Caudate nucleus (tissue), 63 donors: ENCODE measurements at places on chromosomes 6 and 20.

- no peak for DNase-seq
Observed at GRCh38 chr20:46367967-46368901, 38.2 kb downstream of the ELMO2 start.

- no peak for DNase-seq
Observed at GRCh38 chr20:58829531-58829941, 21.2 kb downstream of the GNAS-AS1 start.

GRCh38 chr6:93675856-93676417, 256.6 kb upstream of the EPHA7 start:
- no peak for DNase-seq

DNA sequence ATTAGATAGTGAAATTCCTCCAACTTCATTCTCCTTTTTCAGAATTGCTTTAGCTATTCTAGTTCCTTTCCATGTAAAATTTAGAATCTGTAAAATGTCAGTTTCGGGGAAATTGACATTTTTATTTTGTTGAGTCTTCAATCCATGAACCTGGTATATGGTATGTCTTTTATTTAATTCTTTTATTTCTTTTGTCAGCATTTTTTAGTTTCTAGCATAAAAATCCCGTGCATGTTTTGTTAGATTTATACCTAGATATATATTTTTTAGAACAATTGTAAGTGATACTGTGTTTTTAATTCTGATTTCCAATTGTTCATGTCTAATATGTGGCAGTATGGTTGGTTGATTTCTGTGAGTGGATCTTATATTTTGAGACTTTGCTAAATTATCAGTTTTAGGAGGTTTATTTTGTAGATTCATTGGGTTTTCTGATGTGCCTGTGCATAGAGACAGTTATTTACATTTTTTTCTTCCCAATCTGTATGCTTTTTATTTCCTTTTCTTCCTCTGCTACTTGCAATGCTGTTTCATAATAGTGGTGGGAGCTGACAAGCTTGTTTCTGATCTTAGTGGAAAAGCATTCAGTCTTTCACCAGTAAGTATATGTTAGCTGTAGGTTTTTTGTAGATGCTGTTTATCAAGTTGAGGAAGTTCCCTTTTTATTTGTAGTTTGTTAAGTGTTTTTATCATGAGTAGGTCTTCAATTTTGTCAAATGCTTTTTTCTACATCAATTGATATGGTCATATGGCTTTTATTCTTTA, 13.7 kb downstream of the TAB2 start:
- no peak for DNase-seq

DNA sequence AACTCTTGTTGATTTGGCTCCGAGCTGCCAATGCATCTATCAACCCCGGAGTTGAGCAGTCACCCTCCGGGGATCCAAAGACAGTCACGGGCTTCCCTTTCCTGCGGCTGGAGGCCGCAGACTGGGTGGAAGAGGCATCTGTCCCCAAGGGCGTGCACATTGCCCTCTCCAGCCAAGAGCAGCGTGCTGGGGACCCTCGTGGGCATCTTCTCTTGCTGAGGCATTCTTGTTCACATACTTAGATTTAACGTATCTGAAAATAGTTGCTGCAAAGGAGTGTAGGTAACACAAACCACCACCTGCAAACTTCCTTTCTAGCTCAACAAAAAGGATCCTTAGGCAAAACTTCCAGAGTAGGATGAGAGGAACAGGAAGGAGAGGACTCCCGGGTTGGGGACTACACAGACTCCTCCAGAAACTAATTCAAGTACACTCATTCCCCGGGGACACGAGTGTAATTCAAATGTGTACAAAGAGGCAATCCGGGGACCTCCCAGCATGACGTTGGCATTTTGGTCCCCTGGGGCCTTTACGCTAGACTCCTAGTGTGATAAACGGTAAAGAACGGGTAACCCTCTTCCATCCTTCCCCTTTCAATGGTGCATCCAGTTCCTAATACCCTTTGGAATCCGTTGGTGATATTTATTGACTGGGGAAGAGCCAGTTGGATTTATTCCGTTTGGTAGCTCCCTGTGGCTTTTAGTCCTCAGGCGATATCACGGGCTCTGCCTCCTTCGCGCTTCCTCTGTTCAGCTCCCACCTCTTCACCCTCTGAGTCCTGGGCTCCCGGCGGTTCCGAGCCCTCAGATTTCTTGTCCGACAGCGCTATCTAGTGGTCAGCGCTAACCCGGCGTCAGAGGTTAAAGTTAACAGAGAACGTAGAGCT, 2.7 kb upstream of the COL12A1 start:
- DNase-seq = peak; percentile 74

GRCh38 chr6:2579241-2579761, 171.4 kb downstream of the MYLK4 start:
- no peak for DNase-seq

DNA sequence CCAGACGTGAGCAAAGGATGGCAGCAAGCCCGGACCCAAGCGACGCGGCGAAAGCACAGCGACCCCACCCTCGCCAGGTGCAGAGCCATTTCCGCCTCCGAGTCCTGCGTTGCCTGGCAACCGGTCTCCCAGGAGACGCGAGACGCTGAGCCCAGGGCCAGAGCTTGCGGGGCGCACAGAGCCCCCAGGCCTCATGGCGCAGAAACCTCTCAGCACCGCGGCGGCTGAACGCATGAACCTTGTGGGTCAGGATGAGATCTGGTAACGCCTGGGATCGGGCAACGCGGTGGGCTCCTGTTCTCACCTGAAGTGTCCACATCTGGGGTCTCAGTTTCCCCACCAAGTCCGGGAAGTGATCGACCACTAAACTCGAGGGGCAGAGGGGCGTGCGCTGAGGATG, 77.7 kb downstream of the ANKRD60 start:
- no peak for DNase-seq
